Eye (tissue), 1 donor: ENCODE measurements at places on chromosomes 2 and 18.

GRCh38 chr18:58691256-58691655 is 20.0 kb downstream of the MALT1 start:
- DNase-seq, result no peak

GRCh38 chr2:46503686-46504085 is 24.3 kb downstream of the TMEM247 start:
- no peak for DNase-seq

DNA sequence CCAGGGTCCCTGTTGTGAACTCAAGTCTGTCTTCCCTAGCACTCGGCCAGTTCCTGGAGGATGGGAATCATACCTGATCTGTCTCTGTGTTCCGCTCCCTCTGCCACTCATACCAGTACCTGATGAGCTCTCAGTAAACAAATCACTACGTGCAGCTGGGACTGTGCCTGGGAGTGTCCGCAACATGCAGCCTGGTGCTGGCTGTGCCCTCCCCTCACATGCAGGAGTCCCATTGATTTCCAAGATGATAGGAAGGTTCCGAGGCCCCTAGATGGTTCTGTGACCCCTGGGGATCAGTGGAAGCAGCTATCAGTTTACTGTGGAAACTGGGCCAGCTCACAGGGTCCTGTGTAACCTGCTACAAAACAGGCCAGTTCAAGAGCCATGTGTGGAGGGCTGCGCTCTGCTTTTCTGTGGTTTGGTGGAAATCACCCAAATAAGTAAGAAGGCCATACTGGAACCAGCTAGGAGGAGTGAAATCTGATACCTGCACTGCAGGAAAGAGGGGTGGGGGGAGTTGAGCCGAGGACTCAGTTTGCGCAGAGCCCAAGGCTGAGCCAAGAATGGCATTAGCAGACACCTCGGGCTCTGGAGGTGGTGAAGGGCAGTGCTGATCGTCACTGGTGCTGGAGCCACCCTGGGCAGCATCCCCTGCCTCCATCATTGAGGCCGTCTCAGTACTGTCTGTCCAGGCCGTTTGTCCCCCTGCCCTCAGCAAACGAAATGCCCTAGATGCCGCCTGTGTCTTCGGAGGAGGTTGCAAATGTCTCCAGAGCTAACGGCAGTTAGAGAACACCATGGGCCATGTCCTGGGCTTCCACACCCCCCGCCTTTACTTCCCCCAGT is 93.3 kb downstream of the KLHL29 start:
- DNase-seq, result no peak

DNA sequence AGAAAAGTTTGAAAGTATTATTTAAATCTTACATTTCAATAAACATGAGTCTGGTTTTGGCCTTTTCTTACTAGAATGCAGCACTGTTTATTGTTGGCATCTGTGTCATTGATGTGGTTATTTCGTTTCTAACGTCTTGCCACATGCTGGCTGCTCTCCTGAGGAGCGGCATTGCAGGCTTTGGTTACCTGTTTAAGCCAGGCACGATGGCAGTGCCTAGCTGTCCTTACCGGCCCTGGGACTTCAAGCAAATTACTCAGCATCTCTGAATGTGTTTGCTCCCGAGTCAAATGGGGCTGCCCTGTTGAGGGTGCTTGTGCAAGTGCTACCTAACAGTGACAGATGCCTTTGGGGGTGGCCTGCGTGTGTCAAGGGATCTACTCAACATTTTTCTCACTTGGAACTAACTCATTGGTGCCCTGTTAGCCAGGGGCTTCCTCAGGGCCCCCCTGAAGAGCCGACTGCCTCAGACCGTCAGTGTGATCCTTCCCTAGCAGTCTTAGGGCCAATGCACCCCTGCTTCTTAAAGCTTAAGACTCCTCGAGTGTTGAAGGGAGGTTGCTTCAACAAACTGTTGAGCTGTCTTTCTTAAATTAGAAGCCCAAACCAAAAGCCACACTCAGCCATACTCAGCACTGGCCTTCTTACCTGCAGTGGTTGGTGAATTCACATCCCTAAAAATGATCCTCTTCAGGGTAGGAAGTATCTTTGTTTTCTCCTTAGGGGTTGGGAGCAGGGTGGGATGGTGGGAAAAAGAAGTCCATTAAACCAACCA is 151.5 kb downstream of the NCK2 start:
- no peak for DNase-seq

GRCh38 chr2:201260302-201260800 is at the start of gene CASP8:
CASP8 (plus strand) TSS chr2:201260536; CDS start chr2:201266487, 5,951 bp downstream.
- DNase-seq, result no peak
